Airway epithelial cell (primary cell): ENCODE measurements at places on chromosomes 5 and 9. TPM values are rescaled to one million over a fixed set of nuclear protein-coding genes. Genes with fewer than 3 reads are reported as not detected.

IRX2 gene
- total RNA-seq, result 46.8 and 56.3 TPM in 2 replicates

FAM13B gene
- total RNA-seq, result 1.6 and 3.2 TPM in 2 replicates

PTGDS gene
- not detected in 2 replicates for total RNA-seq

TBC1D2 gene
- total RNA-seq, result 39.6 and 53.6 TPM in 2 replicates

SMIM32 gene
- total RNA-seq, result not detected in 2 replicates
